ENCODE measurements at places on chromosomes 11 and 22.
A peak's percentile ranks its signal among the peaks of the same experiment; 100 is the strongest.

GRCh38 chr22:16387088-16387487 is 205.5 kb downstream of the CCT8L2 start:
- DNase-seq, result no peak

DNA sequence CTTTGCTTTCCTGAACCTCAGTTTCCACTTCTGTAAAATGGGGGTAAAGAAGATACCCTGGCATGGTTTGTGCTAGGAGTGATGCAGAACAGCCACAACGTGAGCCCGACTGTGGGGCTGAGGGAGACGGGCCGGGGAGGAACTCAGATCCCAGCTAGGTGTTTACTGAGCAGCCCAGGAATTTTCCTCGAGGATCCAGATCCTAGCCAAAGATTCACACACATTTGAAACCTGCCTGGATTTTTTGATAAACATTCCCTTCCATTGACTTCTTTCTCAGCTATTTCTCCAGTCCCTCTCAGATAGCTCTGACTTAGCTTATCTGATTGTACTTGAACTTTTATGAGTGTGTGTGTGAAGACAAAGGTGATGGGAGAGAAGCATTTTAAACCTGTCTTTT is 98.0 kb downstream of the KIAA1671 start:
- no peak for DNase-seq

- DNase-seq, result no peak
Measured at GRCh38 chr11:61837411-61838005, 9.4 kb downstream of the FADS2 start.

DNA sequence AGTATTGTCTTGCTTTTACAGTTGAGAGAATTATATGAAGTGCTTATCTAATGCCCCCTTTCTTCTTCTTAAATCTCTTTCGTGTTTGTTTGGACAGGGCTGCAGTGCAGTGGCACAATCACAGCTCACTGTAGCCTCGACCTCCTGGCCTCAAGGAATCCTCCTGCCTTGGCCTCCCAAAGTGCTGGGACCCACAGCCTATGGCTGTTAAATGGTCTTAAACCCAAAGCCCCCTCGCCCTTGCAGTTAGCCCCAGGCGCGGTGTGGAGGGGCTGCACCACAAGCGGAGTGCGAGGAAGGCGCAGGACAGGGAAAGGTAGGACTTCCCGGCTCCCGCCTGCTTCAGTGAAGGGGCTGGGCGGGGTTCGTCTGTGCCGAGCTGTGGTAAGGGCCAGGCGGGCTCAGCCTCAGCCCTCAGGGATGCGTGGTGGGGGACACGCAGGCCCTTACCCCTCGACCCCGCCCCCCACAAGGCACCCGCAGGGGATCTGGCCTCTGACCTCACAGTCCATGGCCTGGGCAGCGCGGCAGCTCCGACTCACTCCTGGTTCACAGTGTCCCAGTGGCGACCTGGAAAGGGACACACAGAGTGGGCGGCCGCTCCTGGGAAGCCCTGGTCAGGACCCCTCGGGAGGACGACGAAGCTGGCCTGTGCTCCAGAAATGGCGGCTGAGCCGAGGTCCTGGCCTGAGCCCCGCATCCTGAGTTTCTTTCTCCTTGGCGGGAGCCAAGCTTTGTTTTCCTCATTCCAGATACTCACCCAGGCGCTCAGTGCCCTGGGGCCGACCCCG is 24.5 kb downstream of the BID start:
- no peak for DNase-seq

DNA sequence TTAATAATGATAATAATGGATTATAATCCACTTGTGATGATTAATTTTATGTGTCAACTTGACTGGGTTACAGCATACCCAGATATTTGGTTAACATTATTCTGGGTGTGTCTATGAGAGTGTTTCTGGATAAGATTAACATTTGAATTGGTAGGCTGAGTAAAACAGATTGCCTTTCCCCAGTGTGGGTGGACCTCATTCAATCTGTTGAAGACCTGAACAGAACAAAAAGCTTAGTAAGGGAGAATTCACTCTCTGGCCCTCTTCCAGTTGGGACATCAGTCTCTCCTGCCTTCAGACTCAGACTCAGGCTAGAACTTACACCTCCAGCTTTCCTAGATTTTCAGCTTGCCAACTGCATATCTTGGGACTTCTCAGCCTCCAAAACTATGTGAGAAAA is 37.3 kb upstream of the RRAS2 start:
- no peak for DNase-seq

- DNase-seq, result peak; percentile 69
Measured at GRCh38 chr22:19663286-19663815, 51.0 kb upstream of the SEPTIN5 start.

- DNase-seq, result peak; percentile 69
Measured at GRCh38 chr11:1202776-1203504, 19.9 kb upstream of the MUC5B start.

DNA sequence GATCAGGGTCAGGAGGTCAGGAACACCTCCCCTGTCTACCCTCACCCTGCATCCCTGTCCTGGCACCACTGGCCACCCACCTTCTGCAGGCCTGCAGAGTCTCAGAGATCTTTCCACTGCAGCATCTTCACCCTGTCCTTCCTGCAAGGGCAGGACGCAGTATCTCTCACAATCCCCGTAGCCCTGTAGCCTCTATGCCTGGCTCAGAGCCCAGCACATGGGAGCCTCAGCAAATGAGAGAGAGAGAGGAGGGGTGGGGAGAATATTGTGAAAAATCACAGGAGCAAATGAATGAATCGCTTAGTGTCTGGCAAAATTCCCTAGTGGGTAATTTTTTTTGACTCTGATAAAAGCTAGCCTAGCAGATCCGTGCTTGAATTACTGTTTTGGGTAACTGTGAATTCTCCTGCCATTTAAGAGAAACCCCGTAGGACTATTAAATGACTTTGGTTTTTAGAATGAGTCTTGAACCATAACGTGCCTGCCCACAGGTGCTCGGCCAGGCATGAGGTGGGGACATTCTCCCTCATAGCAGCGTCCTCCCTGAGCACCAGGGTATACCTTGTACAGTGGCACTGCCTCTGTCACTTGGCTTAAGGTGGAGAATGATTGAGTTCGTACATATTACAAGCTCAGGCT is 91.5 kb downstream of the MORC2 start:
- peak; percentile 14 for DNase-seq

GRCh38 chr11:131776211-131776610 is 405.8 kb downstream of the NTM start:
- no peak for DNase-seq

- DNase-seq, result no peak
Measured at GRCh38 chr11:126307706-126308105, 3.8 kb downstream of the DCPS start.

DNA sequence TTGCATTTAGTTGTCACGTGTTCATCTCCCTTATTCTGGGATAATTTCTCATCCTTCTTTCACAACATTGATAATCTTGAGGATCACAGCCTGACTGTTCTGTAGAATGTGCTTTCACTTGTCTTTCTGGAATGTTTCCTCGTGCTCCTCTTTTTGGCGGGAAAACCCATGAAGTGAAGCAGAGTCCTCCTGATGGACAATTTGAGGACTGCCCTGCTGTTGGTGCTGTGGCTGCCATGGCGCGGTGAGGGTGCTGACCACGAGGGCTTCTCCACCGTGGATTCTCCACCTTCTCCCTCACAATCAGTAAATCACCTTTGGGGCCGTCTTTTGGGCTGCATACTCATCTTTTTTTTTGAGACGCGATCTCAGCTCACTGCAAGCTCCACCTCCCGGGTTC is 946.9 kb downstream of the BRD1 start:
- peak; percentile 11 for DNase-seq

DNA sequence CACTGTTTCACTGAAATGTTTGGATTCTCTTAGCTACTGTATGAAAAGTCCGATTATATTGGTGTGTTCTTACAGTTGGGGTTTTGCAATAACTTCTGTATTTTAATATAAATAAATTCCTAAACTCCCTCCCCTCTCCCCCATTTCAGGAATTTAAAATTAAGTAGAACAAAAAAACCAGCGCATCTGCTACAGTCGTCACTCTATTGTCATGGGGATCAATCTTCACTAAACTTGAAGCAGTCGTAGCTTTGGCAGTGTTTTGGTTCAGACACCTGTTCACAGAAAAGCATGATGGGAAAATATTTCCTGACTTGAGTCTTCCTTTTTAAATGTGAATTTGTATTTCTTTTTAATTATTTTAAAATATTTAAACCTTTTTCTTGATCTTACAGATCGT is 9.4 kb downstream of the PIWIL3 start:
- no peak for DNase-seq

DNA sequence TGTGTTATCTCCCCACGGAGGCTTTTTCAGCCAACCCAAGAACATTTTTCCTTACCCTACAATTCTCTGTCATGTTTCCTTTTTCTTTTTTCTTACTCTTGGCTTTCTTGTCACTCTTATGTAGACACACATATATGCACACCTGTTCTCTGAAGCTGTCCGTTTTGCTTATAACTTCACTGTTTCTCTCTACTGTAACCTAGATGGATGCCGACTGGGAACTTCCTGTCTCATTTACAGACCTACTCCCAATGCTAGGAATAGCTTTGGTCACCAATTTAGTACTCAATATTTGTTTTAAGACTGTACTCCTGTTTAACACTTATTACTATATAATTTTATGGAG is 9.9 kb upstream of the CASP12 start:
- no peak for DNase-seq

- DNase-seq, result peak; percentile 12
Measured at GRCh38 chr11:201966-202365, 5.2 kb downstream of the BET1L start.

- DNase-seq, result no peak
Measured at GRCh38 chr11:66459138-66459778, 7.4 kb upstream of the PELI3 start.

DNA sequence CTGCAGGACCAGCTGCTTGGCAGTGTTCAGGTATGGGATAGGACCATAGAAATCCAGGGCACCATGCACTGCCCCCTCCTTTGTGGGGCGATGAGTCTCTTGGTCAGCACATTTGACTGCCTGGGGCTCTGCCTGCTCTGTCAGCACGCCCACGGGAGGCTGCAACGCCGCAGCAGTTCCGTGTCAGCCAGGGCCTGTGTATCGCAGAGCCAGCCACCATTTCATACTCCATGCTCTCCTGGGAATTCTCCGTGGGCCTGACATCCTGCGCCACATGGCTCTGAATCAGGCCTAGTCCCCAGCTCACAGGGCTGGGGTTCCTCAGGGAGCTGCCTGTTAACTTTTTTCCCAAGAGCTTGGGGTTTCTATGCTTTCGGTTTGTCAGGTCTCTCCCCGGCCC is 16.9 kb upstream of the RELT start:
- DNase-seq, result no peak

GRCh38 chr22:29044657-29045176 is 16.9 kb downstream of the C22orf31 start:
- no peak for DNase-seq

DNA sequence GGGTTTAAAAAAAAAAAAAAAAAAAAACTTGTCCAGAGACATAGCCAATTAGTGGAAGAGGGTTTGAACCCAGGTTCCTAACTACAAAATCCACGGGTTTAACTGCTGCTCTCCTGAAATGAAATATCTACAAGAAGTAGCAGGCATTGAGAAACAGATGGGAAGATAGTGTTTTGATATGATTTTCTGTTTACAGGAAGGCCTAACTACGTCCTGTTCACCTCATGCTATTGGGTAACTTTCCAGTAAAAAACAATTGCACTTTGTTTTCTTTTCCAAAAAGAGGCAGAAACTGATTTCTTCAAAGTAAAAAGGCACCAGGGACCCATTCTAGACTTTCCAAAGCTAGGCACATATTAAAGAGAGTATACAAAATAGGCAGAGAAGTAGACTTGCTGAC is 5.9 kb upstream of the C11orf91 start:
- no peak for DNase-seq

DNA sequence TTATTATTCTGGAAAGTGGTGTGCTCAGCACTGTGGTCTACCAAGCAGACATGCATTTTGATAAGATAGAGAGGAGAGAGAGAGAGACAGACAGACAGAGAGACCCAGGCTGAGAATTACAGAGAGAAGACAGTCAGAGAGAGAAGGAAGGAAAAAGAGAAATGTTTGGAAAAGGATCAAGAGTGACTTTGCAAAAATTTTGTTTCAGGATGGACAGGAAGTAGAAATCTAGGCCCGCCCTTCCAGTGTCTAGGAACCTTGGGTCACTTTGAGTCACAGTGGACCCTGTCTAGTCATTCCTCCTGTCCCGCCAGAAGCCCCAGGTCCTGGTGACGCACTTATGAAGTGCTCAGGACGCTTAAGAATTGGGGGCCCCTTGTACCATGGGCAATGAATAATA is 166.7 kb downstream of the ST3GAL4 start:
- DNase-seq, result no peak

- DNase-seq, result no peak
Measured at GRCh38 chr22:45064313-45065278, 54.8 kb upstream of the PHF21B start.

DNA sequence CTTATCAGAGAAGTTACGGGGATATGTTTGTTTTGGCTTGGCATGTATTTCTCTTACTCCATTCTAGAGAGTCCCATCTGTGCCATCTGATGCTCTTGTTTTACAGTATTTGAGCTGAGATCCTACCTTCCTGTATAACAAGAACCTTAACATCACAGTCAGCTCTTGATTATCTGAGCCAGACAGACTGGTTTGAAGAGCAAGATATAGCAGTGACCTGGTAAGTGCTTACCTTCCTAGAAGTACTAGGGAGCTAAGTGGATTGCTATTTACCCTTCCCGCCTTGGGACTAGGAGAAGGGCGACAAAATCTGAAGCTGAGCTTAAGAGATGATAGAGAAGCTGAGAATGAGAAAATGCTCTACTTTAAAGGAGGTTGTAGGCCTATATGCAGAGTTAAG is 235.3 kb downstream of the CSNK2A3 start:
- no peak for DNase-seq

- DNase-seq, result no peak
Measured at GRCh38 chr11:128497776-128498095, 89.6 kb downstream of the ETS1 start.

DNA sequence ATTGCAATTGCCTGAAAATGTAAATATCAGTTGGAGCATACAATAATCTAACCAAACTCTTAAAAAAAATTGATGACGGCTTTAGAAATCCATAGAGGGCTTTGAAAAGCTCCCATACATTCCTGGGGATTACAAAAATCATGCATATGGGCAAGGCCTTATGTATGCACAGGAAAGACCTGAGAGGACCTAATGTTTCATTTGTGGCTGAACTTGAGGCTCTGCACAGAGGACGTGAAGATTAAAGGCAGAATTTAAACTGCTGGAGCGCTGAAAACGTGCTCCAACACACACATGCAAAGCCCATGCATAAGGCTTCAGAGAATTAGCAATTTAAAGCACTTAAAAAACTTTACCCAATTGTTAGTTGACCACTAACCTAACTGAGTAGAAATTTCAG is 3.5 kb downstream of the OR5B12 start:
- DNase-seq, result no peak

GRCh38 chr11:113075586-113076095 is 114.4 kb downstream of the NCAM1 start:
- DNase-seq, result no peak

- DNase-seq, result no peak
Measured at GRCh38 chr22:19648419-19648929, 65.8 kb upstream of the SEPTIN5 start.

DNA sequence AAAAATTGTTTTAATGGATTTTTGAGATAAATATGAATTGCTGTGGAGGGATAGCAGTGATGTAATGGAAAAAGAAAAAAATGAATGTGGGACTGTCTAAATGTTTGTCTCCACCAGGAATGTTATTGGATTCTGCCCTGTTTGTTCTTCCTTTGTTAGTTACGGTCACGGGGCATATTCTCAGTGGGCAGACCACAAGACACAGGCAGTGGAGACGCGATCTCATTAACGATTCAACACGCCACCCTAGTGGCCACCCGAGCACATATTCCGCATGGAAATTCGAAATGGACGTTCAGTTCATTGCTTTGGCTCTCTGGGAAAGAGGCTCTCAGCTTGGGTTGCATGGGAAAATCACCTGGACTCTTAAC is 151.8 kb upstream of the TTC12 start:
- no peak for DNase-seq

All from lower lobe of right lung (tissue), 2 donors.